ENCODE measurements at places on chromosomes 16 and 17. TPM values are rescaled to one million over a fixed set of nuclear protein-coding genes. Genes with fewer than 3 reads are reported as not detected.

CCL22 gene
- total RNA-seq = not detected

SLC16A11 gene
- total RNA-seq = 0.16 TPM

HS3ST3B1 gene
- 16.4 TPM for total RNA-seq

RARA gene
- 3.9 TPM for total RNA-seq

KRTAP3-1 gene
- total RNA-seq = not detected

KIF2B gene
- total RNA-seq = not detected

TBX6 gene
- total RNA-seq = 0.16 TPM

TMEM204 gene
- 12.3 TPM for total RNA-seq
